Activated naive CD8-positive, alpha-beta T cell treated with anti-CD3 and anti-CD28 coated beads, Interleukin-2, amount 50 U/mL, for 16 hours (primary cell): ENCODE measurements at places on chromosomes 11 and 22.

- DNase-seq = no peak
Measured at GRCh38 chr11:94728541-94728940, 39.6 kb upstream of the AMOTL1 start.

- no peak for DNase-seq
Measured at GRCh38 chr22:43077121-43077877, 11.9 kb downstream of the TTLL1 start.

DNA sequence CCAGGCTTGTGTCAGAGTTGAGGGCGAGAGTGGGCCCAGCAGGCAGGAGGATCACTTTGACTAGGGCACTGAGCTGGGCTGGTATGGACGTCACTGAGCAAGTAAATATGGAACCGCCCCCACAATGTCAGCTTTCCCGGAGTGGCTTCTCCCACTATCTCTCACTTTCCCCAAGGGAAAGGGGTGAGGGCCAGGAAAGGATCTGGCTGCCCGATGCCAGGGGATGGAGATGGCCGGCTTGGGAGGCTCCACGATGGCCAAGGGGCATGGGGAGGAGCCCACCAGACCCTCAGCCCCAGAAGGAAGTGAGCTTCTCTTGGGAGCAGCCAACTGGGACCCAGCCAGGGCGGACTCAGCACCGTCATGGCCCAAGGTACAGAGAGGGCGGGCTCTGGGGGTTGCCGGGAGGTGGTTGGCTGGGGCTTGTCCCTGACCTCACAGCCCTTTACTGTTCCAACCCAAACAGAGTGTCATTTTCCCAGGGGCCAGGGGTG lies 8.7 kb downstream of the PRDM11 start:
- DNase-seq = no peak

- DNase-seq = no peak
Measured at GRCh38 chr22:23762842-23763578, at the start of gene C22orf15. Gene C22orf15, plus strand, starts transcription at chr22:23762990. Its CDS starts 317 bp downstream, at chr22:23763307.

- no peak for DNase-seq
Measured at GRCh38 chr11:116162886-116163230, 609.9 kb downstream of the BUD13 start.

DNA sequence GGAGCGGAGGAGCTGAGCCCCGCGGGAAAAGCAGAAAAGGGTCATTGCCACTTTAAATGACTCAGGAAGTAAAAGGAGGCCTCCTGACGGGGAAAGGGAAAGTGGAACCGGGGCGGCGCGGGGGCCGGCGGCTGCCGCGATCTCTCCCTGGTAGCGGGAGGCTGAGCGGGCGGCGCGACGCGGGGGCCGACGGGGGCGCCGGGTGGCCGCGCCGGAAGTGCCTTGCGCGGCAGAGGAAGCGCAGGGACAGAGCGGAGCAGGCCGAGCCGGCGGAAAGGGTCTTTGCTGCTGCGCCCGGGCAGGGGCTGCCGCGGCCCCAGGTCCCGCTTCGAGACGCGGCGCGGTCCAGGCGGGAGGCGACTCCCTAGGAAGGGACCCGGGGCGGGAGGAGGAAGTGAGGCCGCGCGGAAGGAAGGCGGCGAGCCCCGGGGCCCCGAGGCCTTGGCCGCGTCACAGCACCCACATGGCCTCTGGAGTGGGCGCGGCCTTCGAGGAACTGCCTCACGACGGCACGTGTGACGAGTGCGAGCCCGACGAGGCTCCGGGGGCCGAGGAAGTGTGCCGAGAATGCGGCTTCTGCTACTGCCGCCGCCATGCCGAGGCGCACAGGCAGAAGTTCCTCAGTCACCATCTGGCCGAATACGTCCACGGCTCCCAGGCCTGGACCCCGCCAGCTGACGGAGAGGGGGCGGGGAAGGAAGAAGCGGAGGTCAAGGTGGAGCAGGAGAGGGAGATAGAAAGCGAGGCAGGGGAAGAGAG lies at the start of gene TRIM44:
TSS of gene TRIM44 (plus strand) at position 127 of the 759 bp plus-strand sequence. CDS start at position 464, 337 bp downstream.
- DNase-seq = peak; percentile 64

DNA sequence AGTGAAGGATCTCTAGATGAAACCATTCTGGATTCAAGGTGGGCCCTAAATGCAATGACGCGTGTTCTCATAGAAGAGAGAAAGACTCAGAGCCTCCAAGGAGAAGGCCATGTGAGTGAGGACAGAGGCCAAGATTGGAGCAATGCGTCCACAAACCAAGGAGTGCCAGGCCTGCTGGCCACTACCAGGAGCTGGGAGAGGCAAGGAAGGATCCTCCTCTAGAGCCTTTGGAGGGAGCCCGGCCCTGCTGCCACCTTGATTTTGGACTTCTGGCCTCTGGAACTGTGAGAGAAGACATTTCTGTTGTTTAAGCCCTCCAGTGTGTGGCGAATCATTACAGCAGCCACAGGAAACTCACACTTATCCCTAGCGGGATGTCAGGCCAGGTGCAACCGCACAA lies 52.7 kb upstream of the SHANK2 start:
- DNase-seq = no peak

GRCh38 chr11:86488553-86488952 lies 113.9 kb downstream of the CCDC81 start:
- no peak for DNase-seq

- no peak for DNase-seq
Measured at GRCh38 chr11:100978442-100978841, 151.2 kb downstream of the PGR start.

GRCh38 chr22:36753120-36753802 lies 22.7 kb downstream of the IFT27 start:
- DNase-seq = no peak

GRCh38 chr11:91997226-91997625 lies 227.4 kb upstream of the FAT3 start:
- no peak for DNase-seq

DNA sequence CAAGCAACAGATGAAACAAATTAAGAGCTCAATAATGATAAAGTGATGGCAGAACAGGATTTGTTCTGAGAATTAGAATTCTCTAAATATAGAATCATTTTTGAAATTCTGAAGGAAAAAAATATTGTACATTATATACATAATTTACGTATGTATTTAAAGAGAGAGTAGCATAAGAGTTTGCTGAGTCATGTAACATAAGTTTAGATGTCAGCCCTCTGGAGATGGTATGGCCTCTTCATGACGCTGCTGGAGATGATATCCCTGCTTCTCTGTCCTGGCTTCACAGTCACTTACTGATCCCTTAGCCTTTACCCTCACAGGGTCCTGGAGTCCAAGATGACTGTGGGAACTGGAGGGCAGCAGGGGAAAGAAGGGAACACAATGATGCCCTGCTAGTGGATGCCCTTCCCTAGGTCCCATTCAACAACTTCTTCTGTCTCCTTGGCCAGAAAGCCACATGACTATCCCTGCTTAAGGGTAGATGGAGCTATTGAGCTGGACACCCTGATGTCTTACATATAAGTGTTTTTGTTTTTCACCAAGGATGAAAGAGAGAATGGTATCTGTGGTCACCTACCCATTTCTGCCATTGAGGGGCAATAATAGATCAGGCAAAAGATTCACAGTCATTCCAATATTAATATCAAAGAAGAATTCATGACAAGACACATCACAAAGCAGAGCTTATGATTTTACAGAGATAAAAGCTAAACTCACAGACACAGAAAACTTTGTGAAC lies 753.1 kb downstream of the TBC1D22A start:
- DNase-seq = no peak

GRCh38 chr11:34335331-34335730 lies 22.5 kb downstream of the ABTB2 start:
- no peak for DNase-seq

DNA sequence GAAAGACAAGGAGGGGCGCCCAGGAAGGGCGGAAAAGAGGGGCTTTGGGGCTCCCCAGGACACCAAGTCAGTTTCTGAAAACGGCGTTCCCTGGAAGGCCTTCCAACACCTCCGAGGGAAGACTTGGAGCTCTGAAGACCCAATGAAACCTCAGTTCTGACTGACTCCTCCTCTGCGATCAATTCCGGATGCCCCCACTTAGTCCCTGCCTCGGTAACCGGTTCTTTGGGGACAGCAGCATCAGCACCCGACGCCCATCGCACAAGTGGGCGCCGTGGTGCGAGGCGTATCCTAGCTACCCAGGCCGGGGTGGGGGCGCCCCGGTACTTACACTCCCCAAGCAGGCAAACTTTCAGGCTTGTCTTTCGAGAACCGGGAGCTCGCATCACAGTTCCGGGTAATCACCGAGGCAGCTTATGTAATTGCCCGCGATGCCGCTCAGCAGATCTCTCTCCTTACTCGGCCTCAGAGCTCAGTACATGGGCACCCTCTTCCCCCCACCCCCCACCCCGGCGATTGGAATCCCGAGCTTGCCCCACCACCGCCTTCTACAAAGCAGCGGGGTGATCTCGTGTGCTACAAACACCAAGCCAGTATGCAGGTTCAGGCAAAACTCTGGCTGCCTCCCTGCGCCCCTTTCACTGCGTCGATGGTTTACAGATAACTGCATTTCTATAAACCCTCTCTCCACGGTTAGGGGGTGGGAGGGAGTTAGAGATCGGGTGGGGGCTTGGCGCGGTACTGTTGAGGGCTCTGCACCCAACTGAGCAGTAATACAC lies 2.0 kb downstream of the TENM4 start:
- no peak for DNase-seq

GRCh38 chr22:43828998-43829782 lies 17.1 kb upstream of the EFCAB6 start:
- no peak for DNase-seq

DNA sequence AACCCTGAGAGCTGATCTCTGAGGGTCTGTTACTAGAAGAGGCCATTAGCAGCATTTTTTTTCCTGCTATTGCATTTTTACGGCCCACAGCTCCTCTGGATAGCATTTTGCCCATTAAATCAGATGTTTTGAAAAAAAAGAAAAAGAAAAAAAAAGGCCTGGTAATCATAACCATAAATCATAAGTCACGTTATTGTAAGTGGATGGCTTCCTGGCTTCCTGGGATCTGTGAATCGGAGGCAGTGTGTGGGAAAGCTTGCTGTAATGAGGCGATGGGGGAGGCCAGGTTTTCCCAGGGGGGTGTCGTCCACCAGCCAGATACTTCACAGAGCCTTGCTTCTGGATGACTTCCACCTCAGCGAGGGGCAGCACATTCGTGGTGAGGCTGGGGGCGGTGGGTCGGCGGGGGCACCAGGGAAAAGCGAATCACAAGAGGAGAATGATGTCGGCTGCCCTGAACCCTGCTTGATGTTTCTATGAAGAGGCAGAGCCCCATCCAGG lies 106.5 kb upstream of the SYT13 start:
- no peak for DNase-seq

DNA sequence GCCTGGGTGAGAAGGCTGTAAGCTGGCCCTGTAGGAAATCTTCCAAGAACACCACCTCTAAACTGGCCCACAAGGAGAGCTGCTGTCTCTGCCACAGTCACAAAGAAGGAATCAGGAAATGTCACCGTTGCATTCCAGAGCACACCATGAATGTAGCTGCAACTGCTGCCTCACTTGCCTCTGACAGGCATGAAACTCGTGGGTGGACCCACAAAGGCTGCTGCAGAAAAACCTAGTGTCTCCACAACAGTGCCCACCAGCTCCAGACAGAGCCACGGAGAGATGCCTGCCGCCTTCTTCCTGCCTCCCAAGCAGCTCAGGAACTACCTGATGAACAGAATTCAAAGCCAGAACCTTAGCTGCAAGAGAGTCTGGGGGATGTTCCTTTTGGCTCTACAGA lies 10.5 kb downstream of the DNAJB13 start:
- no peak for DNase-seq

- no peak for DNase-seq
Measured at GRCh38 chr11:1060410-1060809, 14.3 kb upstream of the MUC2 start.

- DNase-seq = no peak
Measured at GRCh38 chr11:12430954-12431595, 53.7 kb downstream of the PARVA start.
